ENCODE measurements at places on chromosomes 16 and 17.

- DNase-seq: no peak
These were observed 683.5 kb downstream of the MAF start for GRCh38 chr16:78916928-78917545.

- DNase-seq: no peak
These were observed 27.5 kb downstream of the PIMREG start for GRCh38 chr17:6471531-6472465.

DNA sequence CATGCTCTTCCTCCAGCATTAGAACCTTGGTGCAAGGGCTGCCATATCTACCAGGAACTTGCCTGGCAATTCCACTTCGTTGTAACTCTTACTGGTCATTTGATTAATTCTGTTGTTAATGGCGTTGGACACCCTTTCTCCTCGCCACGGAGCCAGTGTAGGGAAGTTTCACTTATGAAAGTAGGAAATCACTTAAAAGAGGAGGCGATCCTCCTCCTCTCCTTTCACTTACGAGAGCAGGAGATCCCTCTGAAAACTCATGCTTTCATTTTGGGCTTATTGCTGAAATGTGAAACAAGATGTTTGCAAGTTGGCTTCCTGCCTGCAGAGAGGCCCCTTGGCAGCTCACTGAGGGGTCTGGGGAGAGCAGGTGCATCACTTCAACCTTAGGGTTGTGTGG is 226.0 kb downstream of the SNX29 start:
- DNase-seq: no peak

DNA sequence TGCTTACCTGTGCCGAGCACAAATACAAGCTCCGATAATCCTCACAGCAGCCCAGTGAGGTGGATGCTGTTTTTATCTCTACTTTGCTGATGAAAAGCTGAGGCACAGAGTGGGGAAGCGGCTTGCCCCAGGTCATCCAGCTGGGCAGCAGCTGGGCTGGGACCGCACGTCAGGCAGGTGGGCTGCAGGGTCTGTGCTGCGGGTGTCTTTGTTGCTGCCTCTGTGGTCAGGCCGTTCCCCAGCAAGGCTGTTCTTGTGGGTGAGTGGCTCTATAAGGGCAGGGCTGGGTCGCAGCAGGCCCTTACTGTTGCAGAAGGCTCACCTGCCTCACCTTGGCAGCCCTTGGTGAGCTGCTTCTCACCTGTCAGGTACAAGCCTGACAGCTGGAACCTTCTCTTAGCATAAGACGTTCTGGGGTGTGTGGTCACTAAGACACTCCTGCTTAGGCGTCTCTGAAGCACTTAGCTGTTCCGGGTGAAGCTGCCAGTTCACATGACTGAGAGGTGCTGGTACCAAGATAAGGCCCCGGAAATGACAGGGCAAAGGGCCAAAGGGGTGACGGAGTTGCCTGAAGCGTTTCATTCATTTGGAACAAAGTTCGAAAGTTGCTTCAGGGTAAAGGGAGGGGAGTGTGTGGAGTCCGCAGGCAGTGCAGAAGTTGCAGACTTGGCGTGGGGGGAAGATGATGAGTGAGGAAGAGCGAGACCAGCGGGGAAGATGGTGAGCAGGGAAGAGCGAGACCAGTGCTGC is 17.4 kb downstream of the IRF8 start:
- peak; percentile 88 for DNase-seq

DNA sequence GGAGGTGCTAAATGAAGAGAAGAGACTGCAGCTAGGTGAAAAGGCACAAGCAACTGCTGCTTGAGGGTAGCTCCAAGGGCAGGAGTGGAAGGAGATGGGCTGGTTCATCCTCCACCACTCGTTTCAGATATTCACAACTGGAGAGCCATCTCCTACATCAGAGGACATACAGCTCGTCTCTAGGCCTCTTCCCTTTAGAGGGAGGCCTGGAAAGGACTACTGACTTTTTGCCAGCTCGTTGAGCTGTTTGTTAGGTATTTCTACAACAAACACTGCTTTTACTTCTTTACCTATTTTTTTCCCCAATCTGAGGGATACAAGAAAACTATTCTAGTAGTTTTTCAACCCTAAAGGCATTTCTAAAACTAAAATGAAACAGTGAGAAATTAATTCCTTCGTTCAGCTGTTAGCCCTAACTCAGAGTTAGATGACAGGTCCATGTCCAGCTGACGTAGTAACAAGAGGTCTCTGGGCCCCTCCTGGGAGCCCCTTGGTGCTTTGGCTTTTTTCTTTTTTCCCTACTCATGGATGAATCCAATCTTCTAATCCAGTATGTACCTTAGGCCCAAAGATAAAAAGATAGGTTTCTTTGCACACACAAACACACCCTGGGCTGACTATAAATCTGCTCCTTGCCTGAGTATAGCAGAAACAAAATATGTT is 47.8 kb upstream of the TBX2 start:
- no peak for DNase-seq

DNA sequence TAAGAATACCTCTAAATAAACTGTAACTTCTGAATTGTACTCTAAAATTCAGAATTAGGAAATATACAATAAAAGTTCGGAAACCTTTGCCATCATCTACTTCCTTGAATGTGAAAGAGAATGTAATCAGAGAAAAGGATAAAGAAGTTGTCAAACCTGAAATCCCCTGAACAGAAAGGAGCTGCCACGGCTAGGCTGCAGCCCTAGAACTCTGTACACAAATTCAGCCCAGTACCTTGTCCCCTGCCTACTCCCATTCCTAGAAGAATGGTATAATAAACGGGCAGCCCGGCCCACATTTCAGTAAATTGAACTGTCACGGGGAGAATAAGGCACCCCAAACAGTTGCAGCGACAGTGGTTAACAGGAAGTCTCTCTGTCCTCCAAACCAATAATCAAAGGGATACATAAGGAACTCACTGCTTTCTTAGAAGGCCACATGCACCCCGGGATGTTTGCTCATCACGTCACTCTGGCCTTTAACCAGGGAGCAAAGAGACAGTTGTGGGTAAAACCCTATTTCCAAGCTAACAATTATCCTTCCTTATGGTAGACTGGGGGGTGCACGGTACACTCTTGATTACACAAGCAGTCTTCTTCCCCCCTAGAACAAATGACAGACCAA is 24.3 kb upstream of the RFFL start:
- peak; percentile 54 for DNase-seq

DNA sequence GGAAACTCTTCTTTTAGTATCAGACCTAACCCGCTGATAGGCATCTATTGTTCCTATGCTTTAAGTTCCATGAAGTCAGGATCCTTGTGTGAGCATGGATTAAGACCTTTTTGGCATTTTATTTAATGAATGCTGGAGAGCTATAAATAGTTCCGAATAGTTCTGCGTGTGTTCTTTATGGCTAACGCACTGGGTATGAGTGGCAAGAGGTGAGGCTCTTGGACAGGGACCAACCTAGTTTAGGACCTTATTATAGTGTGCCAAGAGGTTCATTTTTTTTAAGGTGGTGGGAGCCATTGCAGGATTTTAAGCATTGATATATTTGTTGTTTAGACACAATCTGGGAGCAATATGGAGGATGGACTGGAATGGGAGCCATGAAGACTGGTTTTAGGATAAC is 71.8 kb downstream of the KPNA2 start:
- no peak for DNase-seq

GRCh38 chr16:71754108-71754507 is 29.6 kb upstream of the PHLPP2 start:
- DNase-seq: no peak

- peak; percentile 63 for DNase-seq
These were observed 914 bp downstream of the MAP1LC3B start for GRCh38 chr16:87392821-87393679.

GRCh38 chr16:84848986-84849634 is 29.3 kb downstream of the CRISPLD2 start:
- DNase-seq: no peak

- DNase-seq: no peak
These were observed 863 bp downstream of the LIMD2 start for GRCh38 chr17:63698886-63699637.

- no peak for DNase-seq
These were observed 7.9 kb upstream of the PAM16 start for GRCh38 chr16:4358831-4359561.

- no peak for DNase-seq
These were observed 70.2 kb upstream of the NETO2 start for GRCh38 chr16:47213761-47214440.

- DNase-seq: peak; percentile 75
These were observed 59.8 kb upstream of the ARL4D start for GRCh38 chr17:43338886-43339516.

All from Caco-2 (cell line).